ENCODE measurements at places on chromosomes 12 and 14.
A peak's percentile ranks its signal among the peaks of the same experiment; 100 is the strongest.

DNA sequence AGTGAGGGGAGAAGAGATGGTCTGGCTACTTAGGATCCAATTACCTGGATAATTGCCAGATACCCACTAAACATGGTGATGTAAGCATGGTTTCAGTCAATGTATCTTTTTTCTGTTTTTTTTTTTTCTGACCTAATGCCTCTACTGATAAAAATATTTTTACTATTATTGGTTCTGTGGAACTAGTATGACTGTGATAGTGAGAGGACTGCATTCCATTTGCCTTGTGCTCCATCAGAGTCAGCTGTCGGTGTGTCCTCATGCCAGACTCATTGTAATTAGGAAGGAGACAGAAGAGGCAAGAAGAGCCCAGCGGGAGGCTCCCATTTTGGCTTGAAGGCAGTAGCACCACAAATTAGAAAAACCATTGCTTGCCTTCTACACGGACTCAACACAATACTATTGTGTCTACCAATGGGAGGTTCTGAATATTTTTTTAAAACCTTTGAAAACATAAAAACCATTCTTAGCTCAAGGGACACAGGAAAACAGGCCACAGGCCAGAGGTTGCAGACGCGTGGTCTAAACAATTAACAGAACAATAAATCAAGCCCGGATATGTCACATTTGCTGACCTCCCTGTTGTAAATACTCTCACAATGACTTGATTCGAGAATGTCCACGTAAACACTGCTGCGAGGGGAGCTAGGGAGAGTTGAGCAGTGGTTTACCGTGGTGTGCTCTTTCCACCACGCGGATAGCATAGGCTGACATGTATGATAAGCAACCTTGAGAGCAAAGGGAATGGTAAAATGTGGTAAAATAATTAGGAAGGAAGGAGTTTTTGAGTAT lies 13.5 kb upstream of the DCP1B start:
- no peak for DNase-seq

DNA sequence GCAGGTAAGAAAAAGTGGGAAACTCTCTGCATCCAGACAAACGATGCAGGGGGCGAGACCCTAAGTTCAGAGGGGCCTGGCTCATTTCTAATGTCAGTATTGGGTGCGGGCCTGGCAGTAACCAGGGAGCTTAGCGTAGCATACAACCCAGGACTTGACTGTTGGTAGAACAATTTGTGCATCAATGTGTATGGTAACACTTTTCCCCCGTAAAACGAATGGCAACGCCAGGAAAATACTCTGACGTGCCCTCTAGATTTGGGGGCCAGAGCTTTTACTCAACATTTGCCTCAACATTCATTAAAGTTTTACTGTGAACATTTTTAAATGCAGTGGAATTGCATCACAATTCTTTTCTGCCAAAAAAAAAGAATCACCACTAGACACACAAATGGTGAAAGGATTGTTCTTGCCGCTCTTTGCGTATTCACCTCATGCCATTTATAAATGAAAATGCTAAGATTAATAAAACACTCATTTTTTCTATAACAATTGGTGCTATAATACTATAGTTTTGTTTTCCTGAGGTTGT lies 867 bp downstream of the RHOJ start:
- DNase-seq: no peak

- DNase-seq: no peak
Measured at GRCh38 chr12:25071366-25071765, 122.5 kb upstream of the BCAT1 start.

DNA sequence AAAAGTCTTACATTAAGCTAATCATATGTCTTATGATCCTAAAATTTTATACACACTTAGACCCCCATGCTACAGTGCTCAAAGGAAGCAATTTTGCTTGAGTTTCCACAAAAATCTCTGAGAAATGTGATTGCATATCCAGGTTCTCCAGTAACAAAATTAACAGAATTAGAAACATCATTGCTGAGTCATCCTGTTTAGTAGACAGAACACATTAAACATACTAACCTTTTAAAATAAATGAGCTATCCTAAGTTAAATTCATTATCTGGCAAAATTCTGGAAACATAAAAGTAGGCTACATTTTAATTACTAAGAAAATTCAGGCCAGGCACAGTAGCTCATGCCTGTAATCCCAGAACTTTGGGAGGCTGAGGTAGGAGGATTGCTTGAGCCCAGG lies 94.7 kb downstream of the DENND5B start:
- DNase-seq: no peak

- no peak for DNase-seq
Measured at GRCh38 chr12:52687497-52688385, 7.5 kb upstream of the KRT1 start.

DNA sequence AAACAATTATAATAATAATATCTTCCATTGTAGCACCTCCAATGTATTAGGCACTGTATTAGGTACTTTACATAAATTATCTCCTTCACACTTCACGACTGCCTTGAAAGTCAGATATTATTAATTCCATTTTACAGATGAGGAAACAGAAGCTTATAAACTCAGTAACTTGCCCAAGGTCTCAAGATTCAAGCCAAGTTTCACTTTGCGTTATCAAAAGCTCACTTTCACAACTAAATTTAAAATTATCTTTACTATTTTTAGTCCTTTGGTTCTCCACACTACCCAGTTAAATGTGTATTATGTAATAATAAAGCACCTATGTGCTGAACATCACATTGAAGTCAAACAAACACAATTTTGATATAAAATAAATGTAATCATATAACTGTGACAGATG lies 55.8 kb downstream of the NUMB start:
- no peak for DNase-seq

GRCh38 chr12:24861766-24862540 lies 86.9 kb downstream of the BCAT1 start:
- no peak for DNase-seq

DNA sequence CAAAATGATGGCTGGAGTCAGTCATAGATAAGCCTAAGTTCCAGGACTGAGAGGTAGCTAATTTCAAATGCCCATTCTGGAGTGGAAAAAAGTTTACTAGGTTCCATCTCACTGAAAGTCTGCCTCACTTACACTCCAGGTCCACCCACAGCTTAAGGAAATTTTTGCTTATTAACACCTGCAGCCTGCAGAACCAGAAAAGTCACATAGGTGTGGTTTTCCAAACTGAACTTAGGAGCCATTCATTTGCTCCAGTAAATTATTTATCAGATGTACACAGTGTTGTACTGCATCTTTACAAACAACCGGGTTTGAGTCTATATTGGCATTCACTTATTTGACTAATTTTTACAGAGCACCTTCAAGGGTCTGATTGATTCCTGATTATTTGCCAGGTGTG lies 157.4 kb upstream of the ARID2 start:
- no peak for DNase-seq

GRCh38 chr14:71403656-71404055 lies 496.4 kb downstream of the PCNX1 start:
- peak; percentile 76 for DNase-seq

- no peak for DNase-seq
Measured at GRCh38 chr12:2411616-2412304, 359.0 kb downstream of the CACNA1C start.

- DNase-seq: no peak
Measured at GRCh38 chr12:8697120-8697475, 693 bp upstream of the RIMKLB start.

DNA sequence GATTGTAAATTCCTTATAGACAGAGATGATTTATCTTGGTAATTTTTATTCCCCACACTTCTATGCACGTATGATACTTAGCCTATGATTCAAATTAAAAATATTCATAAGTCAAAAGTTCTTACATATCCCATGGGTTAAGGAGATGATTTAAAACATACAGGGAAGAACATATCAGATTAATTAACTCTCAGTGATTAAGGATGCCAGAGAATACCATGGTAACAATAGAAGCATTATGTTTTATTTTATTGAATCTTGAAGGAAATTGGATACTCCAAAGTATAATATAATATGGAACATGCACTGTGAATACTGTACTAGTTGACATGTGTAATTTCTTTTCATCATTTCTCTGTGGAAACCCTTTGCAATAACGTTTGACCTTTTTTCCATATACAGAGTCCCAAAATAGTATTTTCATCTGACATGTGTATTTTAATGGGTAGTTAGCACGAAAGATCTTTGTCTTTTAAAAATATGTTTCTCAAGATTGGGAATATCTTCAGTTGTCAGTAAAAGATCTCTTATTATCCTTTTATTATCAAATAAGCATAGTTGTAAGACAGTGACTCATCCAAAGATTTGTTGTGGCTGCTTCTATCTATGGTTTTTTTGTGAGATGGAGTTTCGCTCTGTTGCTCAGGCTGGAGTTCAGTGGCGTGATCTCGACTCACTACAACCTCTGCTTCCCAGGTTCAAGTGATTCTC lies 166.7 kb downstream of the RAD51B start:
- DNase-seq: no peak

- no peak for DNase-seq
Measured at GRCh38 chr12:115835445-115835844, 442.0 kb downstream of the MED13L start.

GRCh38 chr14:58281969-58282368 lies 16.4 kb upstream of the ARID4A start:
- no peak for DNase-seq

DNA sequence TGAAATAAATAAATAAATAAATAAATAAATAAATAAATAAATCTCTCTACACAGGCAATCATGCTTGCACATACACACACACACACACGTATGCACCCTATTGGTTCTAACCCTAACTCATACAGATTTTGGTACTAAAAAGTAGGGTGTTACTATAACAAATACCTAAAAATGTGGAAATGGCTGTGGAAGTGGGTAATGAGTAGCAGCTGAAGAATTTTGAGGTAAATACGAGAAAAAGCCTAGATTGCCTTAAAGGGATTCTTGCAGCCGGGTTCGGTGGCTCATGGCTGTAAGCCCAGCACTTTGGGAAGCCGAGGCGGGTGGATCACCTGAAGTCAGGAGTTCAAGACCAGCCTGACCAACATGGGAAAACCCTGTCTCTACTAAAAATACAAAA lies 15.7 kb upstream of the SLC2A3 start:
- DNase-seq: no peak

- DNase-seq: no peak
Measured at GRCh38 chr12:74988156-74988555, 221.5 kb downstream of the KCNC2 start.

DNA sequence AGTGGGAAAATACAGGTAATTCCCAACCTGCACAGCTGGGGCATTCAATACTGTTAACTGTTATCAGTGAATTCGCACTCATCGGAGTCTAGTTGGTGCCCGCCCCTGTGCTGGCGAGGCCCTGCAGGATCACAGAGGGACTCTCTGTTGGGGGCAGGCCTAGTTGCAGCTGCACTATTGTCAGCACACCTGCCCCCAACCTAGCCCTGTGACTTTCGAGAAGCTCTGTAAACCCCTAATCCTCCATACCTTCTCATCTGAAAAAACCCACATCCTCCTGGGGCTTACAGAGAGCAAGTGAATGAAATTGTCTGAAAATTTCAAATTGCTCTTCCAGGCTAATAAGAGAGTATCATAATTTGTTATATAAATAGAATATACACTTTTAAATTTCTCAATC lies 132.2 kb upstream of the NUDT4 start:
- no peak for DNase-seq

- no peak for DNase-seq
Measured at GRCh38 chr12:2606186-2606910, 188.4 kb upstream of the FKBP4 start.

DNA sequence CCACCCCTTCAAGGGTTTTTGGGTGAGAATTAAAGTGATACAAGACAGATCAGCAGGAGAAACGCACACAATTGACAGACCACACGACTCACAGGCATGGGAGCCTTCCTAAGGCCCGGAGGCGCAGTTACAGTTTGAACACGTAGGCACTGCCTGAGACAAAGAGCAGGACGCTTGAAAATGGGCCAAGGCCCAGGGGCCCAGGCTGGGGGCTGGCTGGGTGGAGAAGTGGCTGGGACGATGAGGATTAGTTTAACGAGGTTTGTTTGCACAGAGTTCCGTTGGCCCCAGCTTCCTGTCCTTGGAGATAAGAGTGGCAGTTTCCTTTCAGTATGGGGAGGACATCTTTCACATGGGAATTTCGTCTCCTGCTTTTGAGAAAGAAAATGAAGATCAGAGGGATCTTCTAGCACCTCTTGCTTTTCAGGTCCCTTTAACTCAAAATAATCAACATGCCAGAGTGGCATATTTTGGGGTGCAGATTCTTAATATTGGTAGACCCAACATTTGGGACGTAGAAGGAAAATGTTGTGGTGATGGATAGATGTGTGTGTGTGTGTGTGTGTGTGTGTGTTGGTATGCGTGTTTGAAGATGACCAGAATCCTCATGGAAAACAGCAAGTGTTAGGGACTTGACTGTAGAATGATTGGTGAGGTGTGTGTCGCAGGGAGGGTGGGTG lies 44.6 kb downstream of the DLK1 start:
- no peak for DNase-seq

GRCh38 chr12:128818065-128819022 lies 5.4 kb downstream of the SLC15A4 start:
- DNase-seq: no peak

GRCh38 chr12:92208613-92209121 lies 63.0 kb upstream of the BTG1 start:
- no peak for DNase-seq

DNA sequence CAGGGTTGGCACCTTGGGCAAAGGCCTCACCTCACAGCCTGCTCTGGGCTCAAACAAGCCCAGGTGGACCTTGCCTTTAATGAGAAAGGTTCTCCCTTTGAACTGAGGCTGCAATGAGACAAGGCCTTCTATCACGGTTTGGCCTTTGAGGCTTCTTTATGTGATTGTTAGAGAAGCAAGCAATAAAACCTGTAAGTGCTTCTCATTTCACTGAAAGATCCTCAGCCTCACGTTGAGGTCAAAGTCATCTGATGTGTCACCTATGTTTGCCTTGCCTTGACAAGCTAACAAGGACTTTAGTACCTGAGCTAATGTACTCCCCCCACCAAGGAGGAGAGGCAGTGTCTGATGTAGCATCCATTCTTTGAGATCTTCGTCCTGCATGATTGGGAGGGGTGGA lies 155.9 kb upstream of the RBM19 start:
- DNase-seq: no peak

DNA sequence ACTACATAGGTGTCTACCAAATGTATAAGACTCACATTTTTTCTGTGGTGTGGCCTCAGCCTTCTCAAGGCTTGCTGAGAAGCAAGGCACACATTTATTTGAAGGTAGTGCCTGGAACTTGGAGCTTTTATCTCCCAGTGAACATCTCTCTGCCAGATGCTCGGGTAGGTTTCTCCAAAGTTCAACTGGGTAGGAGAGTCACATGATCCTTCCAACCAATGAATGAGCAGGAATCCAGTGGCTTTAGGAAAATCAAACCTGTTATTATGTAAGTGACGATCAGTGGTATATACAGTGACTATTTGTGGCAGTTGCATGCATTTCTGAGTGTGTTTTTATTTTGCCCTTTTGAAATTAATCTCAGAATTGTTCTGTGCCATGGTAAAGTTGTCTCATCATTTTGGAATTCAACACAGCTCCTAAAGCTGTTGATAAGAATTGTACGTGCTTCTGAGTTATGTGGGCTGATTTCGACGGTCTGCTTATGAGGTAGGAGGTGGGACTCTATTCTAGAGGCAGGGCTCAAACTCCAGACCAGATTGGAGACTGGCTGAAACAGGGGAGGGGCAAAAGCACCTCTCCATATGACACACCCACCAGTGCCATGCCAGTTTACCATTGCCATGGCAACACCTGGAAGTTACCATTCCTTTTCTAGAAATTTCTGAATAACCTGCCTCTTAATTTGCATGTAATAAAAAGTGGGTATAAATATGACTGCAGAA lies 57.6 kb downstream of the EID3 start:
- peak; percentile 37 for DNase-seq
